Muscle of leg (tissue), 16 donors: ENCODE measurements at places on chromosomes 2 and 18.

DNA sequence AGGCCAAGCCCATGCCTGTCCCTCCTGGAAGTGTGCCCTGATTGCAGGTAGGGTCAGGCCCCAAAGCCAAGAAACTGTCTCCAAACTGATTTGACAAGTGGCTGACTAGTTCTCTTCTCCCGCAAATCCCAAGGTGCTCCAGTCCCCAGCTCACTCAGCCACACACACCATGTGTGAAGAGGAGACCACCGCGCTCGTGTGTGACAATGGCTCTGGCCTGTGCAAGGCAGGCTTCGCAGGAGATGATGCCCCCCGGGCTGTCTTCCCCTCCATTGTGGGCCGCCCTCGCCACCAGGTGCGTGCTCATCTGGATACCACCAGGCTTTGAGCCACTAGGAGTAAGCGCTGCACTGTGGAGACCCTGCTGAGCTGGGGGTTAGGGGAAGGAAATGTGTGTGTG lies 8.3 kb downstream of the ACTG2 start:
- DNase-seq: no peak

DNA sequence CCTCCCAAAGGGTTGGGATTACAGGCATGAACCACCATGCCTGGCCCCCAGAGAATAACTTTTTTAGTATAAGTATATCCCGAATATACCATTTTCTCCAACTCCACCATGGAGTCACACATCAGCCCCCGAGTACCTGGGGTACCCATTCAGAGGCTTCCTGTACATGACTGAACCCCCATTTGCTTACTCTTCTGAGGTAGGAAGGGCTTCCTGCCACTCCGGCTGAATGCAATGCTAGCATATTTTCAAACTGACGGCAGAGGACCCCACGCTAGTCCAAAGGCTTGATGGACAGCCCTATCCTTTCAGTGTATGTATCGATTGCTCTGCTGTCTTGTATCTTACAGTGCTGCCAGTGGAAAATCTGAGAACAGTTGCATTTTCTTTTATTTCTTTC lies 220.6 kb upstream of the SH3BP4 start:
- no peak for DNase-seq

DNA sequence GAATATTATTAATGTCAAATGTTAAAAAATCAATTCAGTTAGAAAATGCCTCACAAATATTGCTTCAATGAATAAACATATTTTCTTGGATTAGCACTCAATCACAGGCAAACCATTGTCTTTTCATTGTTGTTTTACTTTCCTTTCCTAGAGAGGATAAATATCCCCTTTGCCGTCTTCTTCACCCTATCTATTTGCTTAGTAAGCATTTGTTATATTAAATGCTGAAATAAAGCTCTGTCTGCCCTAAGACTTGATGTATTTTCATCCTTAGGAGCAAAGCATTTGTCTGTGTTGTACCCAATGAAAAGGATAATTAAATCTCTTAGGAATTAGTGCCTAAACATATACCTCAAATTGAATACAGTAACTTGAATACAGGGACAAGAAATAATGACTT lies 1071.2 kb upstream of the GYPC start:
- DNase-seq: no peak

GRCh38 chr2:142936629-142937028 lies 59.2 kb downstream of the KYNU start:
- DNase-seq: no peak

- DNase-seq: no peak
Observed at GRCh38 chr2:11315074-11315705, 29.2 kb downstream of the ROCK2 start.

DNA sequence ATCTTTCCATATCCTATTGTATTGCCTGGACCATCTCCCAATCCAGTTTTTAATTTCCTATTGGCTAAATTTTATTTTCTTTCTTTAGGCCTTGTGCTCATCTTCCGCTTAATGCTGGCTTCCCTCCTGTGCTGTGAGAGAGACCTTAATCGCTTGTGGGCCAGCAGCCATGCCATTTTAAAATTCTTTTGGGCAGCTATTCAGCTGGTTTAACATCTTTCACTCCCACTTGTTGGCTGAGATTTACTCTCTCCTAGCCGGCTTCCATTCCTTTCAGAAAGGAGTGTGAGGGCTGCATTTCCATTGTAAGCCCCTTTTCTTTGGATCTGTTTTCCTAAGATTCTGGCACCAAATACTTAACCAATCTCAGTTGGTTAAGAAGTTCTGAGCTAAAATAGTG lies 140.9 kb upstream of the RASGRP3 start:
- peak; percentile 46 for DNase-seq

GRCh38 chr2:168120730-168121129 lies 126.7 kb downstream of the STK39 start:
- no peak for DNase-seq

GRCh38 chr18:13868501-13869271 lies 44.7 kb downstream of the MC5R start:
- DNase-seq: no peak
